ENCODE measurements at places on chromosomes 2 and 18. TPM values are rescaled to one million over a fixed set of nuclear protein-coding genes. Genes with fewer than 3 reads are reported as not detected.

Gene SOX11
- 2.1 TPM for total RNA-seq

Gene SMARCAL1
- 25.1 TPM for total RNA-seq

DNA sequence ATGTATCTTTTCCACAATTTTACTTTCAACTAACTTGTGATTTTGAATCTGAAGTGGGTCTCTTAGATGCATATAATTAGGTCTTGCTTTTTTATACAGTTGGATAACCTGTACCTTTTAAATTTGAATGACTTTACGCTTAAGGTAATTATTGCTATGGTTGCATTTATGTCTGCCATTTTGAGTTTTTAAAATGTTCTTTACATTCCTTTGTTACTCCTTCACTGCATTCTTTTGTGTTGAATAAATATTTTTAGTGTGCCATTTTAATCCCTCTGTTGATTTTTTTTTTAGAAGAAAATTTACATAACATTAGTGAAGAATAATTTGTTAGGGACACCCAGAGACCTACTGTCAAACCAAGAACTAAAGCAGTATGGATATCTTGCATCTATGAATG, 65.3 kb downstream of the BIRC6 start:
- H3K27me3 ChIP-seq: no peaks in the 10 kb centered on the region
- peaks cover 12% of the 10 kb centered on the region for H3K4me1 ChIP-seq
- no peak for DNase-seq

DNA sequence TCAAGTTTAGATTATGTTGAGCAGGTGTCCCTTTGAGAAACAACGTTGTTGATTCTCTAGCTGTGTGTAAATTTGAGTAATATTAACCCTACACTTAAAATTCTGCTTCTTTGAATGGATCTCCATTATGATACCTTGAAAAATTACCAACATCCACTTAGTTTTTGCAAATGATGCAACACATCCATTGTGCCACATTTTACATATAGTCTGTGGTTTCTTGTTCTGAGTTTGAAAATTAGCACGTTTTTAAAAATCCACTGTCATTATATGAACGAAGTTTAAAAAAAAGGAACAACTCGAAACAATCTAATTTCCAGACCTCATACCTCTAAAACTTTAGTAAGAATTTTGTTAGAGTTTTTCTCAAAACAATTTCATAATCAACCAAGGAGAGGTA, 37.7 kb downstream of the PIK3C3 start:
- no peak overlapping the region for H3K4me3 ChIP-seq
- DNase-seq: no peak
- no peak overlapping the region for H3K27ac ChIP-seq
- H3K36me3 ChIP-seq: no peaks in the 10 kb centered on the region
- no peaks in the 10 kb centered on the region for H3K27me3 ChIP-seq

Measured in fibroblast of lung (primary cell).